C1 segment of cervical spinal cord (tissue), 14 donors: ENCODE measurements at places on chromosomes 5 and 9.

- peak; percentile 25 for DNase-seq
These were observed 62.2 kb downstream of the BOD1 start for GRCh38 chr5:173554038-173554955.

- DNase-seq, result no peak
These were observed 820 bp downstream of the FBP1 start for GRCh38 chr9:94638335-94639060.

GRCh38 chr5:89301321-89302025 lies 418.5 kb upstream of the MEF2C start:
- DNase-seq, result no peak

GRCh38 chr5:10564838-10565784 lies 1.2 kb downstream of the ANKRD33B start:
- no peak for DNase-seq

GRCh38 chr9:98045234-98046179 lies 11.0 kb upstream of the NANS start:
- no peak for DNase-seq

- DNase-seq, result no peak
These were observed 59.3 kb upstream of the CDKN2B start for GRCh38 chr9:22068369-22068768.
